ENCODE measurements at places on chromosomes 4 and X.

GRCh38 chrX:924017-924416 lies 288.4 kb downstream of the CRLF2 start:
- DNase-seq, result no peak

DNA sequence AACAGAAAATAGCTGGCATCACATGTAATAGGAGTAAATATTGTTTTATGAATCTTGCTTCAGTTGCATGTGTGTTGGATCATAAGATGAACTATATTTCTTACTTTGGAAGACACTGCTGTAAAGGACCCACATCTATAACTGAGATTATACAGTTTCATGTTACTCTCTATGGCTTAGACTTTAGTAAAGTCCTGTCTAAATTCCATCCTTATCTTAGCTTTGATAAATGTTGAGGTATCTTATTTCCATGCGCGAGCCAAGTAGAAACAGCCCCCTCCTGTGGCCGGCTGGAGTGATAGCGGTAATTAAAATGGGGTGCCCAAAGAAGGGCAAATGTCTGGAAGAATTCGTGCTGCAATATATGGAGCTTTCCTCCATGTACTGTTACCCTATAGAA lies 43.0 kb downstream of the CCDC158 start:
- no peak for DNase-seq

DNA sequence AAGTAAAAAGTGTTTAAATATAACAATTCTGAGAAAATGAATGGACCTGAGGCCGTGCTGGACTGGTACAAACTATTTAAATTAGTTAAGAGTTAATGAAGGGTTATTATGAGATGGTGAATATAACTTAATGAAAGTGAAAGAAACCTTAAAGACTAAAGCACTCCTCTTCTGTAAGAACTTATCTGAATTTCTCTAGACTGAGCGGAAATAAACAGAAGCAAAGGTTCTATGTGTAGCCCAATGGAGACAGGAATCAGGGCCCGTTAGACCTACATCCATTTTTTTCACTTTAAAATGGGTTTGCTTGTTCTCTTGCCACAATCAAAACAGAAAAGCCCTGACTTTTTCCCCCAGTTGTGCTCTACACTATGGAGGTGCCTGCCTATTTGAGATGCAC lies 14.9 kb downstream of the AMMECR1 start:
- DNase-seq, result no peak

- no peak for DNase-seq
These were observed 108.8 kb upstream of the STIM2 start for GRCh38 chr4:26751838-26752237.

- no peak for DNase-seq
These were observed 389.4 kb downstream of the GALNTL6 start for GRCh38 chr4:172202480-172203076.

DNA sequence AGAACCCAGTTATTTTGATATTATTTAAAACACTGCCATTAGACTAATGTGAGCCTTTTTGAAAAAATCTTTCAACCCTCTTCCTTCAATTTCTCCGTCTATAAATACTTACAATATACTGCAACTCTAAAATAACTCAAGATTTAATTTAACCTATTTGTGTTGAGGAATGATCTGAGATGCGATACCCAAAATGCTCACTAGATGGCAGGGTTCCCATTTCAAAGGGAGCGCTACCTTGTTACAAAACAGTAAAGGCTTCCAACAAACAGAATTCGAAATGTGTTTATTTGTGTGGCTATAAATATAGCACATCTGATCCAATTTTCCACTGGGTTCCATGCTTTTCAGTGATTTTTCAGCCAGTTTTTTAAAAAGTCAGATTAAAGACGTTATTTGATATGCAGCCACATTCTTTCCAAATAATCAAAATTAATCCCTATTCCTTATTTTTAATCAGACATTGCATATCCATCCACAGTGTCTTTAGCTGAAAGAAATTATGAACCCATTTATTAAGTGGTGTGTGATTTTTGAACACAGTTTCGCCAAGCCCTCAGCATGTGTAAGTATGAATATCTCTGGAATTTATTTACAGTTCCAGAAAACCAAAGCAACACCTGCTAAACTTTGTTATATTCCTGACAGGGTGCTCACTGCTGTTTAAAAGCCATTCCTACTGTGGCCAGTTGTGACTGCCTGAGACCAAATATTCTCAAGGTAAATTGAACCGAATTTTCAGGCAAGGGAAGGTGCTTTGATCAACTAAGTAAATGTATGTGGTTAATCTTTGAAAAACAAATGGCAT lies 668.0 kb upstream of the LCORL start:
- peak; percentile 76 for DNase-seq

- DNase-seq, result no peak
These were observed 91.1 kb upstream of the TBL1X start for GRCh38 chrX:9373789-9374188.

DNA sequence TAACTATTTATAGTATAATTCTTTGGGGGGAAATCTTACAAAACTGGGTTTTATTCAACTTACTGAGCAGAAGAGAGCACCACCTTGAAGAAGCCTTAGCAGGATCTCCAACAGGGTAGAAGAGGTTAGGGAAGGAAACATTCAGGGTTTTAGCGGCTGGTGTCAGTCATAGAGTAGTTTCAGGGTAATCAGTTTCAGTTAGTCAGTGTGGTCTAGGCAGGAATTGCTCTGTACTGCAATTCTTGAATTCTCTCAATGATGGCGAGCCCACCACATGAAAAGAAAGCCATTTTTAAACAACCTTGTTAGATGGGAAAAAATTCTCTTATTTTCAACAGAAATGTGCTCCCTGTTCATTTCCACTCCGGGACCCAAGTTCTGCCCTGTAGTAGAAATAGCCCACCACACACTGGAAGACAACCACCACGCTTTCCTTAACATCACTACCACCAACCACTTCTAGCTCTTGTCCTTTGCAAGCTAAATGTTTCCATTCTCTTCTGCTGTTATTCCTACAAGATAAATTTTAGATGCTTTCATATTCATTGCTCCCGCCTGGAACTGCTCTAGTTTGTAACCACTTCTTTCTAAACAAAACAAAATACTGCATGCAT lies 25.9 kb downstream of the COL25A1 start:
- no peak for DNase-seq

GRCh38 chrX:102995316-102995715 lies 58.2 kb downstream of the RAB40AL start:
- no peak for DNase-seq

GRCh38 chr4:77734928-77735327 lies 84.2 kb downstream of the CNOT6L start:
- DNase-seq, result no peak

DNA sequence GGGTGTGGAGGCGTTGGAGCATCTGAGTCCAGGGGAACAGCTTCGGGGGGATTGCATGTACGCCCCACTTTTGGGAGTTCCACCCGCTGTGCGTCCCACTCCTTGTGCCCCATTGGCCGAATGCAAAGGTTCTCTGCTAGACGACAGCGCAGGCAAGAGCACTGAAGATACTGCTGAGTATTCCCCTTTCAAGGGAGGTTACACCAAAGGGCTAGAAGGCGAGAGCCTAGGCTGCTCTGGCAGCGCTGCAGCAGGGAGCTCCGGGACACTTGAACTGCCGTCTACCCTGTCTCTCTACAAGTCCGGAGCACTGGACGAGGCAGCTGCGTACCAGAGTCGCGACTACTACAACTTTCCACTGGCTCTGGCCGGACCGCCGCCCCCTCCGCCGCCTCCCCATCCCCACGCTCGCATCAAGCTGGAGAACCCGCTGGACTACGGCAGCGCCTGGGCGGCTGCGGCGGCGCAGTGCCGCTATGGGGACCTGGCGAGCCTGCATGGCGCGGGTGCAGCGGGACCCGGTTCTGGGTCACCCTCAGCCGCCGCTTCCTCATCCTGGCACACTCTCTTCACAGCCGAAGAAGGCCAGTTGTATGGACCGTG lies 2.2 kb downstream of the AR start:
- DNase-seq, result peak; percentile 6

- DNase-seq, result no peak
These were observed 24.5 kb downstream of the UVSSA start for GRCh38 chr4:1371176-1372165.

DNA sequence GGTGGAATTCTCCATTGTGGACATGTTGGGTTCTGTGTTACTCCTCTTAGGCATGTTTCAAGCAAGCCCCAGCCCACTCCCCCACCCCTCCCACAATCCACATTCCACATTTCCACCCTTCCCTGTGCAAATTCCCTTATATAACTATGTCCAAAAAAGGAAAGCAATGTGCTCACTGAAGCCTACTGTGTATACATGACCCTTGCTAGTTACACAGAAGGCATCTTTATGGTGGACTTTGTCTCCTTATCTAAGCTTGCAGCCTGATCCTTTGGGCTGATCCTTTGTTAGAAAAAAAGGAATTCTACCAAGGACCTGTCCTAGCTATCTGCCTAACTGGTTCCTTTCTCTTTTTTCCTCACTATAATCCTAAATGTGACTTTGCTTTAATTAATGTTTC lies 796.8 kb downstream of the NLGN4X start:
- DNase-seq, result no peak

- DNase-seq, result peak; percentile 41
These were observed 46.3 kb downstream of the STARD8 start for GRCh38 chrX:68693481-68694434.

DNA sequence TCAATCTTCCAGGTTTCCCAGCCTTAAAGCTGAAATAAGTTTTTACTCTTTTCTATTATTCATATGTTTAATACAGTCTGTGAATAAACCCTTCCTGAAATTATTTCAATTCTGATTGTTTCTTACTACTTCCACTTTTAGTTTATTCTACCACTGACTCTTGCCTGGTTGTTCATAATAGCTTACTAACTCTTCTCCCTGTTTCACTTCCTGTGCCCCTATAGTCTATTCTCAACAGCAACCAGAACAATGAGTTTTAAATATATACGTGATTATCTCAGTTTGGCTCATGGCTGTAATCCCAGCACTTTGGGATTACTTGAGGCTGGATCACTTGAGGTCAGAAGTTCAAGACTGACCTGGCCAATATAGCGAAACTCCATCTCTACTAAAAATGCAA lies 408.0 kb upstream of the SPOCK3 start:
- no peak for DNase-seq

DNA sequence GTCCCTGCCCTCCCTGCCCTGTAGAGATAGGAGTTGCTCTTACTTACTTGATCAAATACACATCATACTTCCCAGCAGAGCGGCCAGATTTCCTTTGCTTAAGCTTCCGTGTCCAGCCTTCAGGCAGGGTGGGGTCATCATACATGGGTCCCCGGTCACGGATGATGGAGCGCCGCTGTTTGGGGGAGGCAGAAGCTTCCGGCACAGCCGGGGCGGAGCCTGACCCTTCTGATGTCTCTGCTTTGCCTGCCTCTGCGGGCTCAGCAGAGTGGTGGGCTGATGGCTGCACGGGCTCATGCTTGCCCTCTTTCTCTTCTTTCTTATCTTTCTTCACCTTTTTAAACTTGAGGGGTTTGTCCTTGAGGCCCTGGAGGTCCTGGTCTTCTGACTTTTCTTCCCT lies 12.5 kb upstream of the IRAK1 start:
- no peak for DNase-seq

DNA sequence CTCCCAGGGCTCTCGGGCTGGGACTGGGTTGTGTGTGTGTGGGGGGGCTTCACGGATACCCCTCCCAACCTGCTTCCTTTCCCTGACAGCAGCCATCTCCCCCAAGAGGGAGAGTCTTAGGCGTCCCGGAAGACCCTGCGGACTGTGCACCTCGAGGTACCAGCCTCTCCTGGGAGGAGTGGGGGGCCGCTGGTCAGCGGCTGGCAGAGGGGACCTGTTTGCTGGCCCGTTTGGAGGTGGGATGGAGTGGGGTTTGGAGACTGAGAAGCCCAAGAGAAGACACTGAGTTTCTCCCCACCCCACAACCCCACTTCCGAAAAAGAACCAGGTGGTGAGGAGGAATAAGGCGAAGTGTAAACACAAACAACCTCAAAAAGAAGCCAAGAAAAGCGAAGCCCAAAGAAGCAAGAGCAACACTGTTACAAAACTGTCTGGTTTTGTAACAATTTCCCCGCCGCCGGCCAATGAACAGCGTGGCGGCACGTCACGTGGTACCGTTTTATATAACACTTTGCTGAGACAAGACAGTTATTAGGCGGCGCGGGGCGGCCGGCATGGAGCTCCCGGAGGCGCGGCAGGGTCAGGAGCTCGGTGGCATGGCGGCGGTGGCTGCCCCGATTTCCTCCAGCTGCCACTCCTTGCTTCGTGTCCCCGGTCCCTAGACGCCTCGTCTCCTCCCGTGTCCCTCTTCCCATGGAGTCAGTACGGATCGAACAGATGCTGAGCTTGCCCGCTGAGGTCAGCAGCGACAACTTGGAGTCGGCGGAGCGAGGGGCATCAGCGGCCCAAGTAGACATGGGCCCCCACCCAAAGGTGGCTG lies at the start of gene LONRF3:
Gene LONRF3, plus strand, starts transcription at position 531 of the 820 bp plus-strand sequence. Its CDS starts 163 bp downstream, at position 694.
- DNase-seq, result peak; percentile 77

- DNase-seq, result no peak
These were observed 60.7 kb downstream of the IL15 start for GRCh38 chr4:141697116-141697515.

- no peak for DNase-seq
These were observed 5.3 kb upstream of the STBD1 start for GRCh38 chr4:76301068-76301774.

- no peak for DNase-seq
These were observed 14.4 kb downstream of the MCUB start for GRCh38 chr4:109574443-109574850.

- peak; percentile 57 for DNase-seq
These were observed 344.1 kb upstream of the GATB start for GRCh38 chr4:152104901-152105357.

DNA sequence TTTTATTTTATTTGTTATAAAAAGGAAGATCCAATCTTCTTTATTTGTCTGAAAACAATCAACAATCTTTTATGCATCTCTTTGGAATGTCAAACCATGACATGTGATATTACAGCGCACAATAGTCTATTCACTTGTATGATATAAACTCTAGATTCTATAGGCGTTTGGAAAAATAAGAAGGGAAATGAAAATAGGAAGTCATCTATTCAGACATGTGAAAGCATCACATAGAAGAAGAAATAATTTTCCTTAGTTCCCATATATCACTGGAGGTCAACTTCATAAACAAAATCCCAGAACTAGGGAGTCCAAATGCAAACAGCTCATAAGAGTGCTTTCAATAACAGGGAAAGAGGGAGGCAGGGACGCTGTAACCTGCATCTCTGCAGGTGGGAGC lies 139.5 kb upstream of the RASGEF1B start:
- DNase-seq, result no peak

- no peak for DNase-seq
These were observed 2.9 kb downstream of the SOX3 start for GRCh38 chrX:140501940-140502468.

- no peak for DNase-seq
These were observed 151.8 kb downstream of the CCNG2 start for GRCh38 chr4:77308843-77309242.

- peak; percentile 65 for DNase-seq
These were observed 38.6 kb downstream of the MTMR1 start for GRCh38 chrX:150731795-150732194.

GRCh38 chrX:10512258-10512657 lies 108.1 kb downstream of the MID1 start:
- no peak for DNase-seq

GRCh38 chr4:111943796-111944203 lies 201.5 kb upstream of the FAM241A start:
- no peak for DNase-seq
